ENCODE measurements at places on chromosomes 2 and 18.

DNA sequence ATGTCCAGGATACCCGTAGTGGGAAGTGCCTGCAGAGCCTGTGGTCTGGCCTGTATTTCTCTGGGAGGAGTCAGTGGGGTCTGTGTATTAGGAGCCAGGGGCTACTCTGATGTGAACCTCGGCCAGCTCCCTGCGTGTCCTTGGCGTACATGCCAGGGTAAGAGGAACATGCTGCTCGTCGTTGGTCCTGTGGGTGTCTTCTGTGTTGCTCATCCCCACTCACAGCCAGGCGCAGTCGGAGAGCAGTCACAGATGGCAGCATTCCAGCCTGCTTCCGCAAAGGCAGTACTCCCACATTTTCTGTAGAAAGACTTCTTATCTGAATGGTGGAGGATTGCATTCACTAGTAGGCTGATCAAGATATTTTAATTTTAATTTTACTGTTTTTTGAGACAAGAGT lies 84.9 kb downstream of the DGKD start:
- peak; percentile 52 for DNase-seq

GRCh38 chr2:10348891-10349290 lies 46.2 kb downstream of the HPCAL1 start:
- DNase-seq: no peak

DNA sequence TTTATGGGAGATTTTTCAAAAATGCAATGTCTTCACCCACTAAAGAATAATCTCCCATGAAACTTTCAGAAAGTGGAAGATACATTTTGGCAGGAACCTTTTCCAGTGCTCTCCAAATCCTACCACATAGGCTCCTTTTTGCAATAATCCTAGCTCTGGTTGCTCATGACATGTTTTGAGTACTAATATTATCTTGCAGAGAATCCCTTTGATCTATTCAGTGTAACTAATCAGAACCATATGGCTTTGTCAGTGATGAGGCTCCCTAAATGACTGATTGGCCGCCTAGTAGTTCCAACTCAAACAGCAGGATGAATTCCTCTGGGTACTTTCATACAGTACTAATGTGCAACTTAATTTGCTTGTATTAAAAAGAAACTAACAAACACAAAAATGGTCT lies 544.0 kb upstream of the FAM98A start:
- no peak for DNase-seq

DNA sequence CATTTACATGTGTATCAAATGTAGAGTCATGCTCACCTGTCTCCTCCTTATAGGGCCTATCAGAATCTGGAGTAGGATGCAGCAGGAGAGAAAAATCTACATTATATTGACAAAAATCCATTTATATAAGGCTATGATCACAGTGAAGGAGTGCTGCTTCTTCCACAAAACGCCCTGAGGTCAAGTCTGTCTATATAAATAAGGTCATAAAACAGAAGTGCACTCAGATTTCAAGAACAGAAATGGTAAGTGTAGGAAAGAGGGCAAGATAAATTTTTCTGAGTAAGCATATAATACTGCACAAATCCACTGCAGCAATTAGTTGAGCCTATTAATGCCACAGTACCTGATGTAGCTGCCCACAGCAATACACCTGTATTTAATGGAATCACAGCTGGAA lies 51.8 kb downstream of the COL5A2 start:
- no peak for DNase-seq

DNA sequence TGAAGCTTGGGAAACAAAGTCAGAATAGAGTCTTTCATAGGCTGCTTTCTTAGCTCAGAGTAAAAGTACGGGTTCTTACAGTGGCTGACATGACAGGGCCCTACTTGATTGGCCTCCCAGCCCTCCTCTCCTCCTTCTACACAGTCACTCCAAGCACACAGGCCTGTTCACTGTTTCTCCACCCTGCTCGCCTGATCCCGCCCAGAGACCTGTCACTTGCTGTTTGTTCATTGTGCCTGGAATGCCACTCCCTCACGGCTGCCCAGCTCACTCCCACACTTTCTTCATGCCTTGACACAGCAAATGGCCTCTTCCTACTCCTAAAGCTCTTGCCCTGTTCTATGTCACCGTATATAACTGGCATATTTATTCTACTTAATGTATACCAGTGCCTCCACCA lies 104.8 kb downstream of the MAP4K4 start:
- no peak for DNase-seq

DNA sequence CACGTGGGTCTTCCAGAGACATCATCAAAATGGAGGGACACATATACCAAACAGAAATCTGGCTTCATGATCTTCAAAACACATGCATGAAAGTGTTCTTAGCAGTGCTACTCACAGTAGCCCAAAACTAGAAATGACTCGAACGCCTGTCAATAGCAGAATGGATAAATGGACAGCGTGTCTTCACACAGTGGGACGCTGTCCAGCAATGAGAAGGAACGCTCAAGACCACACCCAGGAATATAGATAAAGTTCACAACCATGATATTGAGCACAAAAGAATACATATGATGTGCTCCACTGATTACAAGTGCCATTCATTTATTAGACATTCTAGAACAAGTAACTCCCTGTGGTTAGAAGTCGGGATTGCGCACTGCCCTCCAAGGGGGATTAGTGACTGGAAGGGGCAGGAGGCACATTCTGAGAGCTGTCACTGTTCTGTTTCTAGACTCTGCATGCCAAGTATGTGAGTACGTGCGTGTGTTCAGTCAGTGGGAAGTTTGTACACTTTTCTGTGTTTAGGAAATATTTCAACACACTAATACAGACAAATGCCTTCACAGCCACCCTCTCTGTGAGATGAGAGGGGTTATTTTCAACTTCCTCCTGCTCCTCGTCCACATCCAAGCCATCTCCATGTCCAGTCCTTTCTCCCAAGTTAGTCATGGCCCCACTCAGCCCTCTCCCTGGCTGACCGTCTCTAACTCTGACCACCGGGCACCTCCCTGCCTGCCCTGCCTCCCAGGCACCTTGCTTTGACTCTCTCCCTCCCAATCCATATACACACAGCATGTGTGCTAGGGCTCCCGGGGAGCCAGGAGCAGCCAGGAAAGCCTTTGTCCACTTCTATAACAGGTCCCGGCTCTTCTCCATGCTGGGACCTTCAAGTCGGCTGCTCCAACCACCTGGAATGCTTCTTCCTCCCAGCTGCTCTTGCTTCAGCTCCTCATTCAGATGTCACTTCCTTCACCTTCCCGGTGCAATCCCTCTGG lies 26.9 kb upstream of the TNS1 start:
- DNase-seq: no peak

- no peak for DNase-seq
Measured at GRCh38 chr2:97715951-97716694, 2.7 kb downstream of the ZAP70 start.

- no peak for DNase-seq
Measured at GRCh38 chr2:52368141-52368540, 1336.2 kb upstream of the NRXN1 start.

GRCh38 chr2:167875529-167875928 lies 371.9 kb downstream of the STK39 start:
- DNase-seq: no peak

GRCh38 chr2:239194731-239195317 lies 206.0 kb downstream of the HDAC4 start:
- no peak for DNase-seq

- DNase-seq: no peak
Measured at GRCh38 chr2:185291035-185291647, 447.5 kb upstream of the FSIP2 start.

- DNase-seq: no peak
Measured at GRCh38 chr2:239502430-239503186, 101.8 kb upstream of the HDAC4 start.

GRCh38 chr18:67199993-67200617 lies 316.4 kb downstream of the DSEL start:
- DNase-seq: peak; percentile 5

- DNase-seq: no peak
Measured at GRCh38 chr2:70981421-70981820, 3.0 kb downstream of the ANKRD53 start.

GRCh38 chr18:53191634-53192033 lies 851.6 kb downstream of the DCC start:
- DNase-seq: no peak

DNA sequence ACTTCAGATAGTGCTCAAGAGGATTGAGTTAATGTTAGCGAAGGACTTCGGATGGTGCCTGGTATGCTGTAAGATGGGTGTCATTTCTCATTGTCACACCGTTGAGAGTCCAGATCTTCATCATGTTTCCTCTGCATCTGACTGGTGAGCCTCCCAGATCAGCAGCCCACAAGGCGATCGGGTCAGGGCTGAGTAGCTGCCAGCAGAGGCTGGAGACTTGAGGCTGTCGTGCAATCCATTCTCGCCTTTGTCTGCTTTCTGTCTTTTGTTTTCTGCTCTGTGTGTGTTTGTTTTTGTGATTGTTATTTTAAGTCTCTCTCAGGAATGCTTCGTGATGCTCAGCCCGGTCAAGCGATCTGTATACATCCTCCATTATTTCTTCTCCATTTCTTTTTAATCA lies 95.8 kb downstream of the TGOLN2 start:
- DNase-seq: no peak

DNA sequence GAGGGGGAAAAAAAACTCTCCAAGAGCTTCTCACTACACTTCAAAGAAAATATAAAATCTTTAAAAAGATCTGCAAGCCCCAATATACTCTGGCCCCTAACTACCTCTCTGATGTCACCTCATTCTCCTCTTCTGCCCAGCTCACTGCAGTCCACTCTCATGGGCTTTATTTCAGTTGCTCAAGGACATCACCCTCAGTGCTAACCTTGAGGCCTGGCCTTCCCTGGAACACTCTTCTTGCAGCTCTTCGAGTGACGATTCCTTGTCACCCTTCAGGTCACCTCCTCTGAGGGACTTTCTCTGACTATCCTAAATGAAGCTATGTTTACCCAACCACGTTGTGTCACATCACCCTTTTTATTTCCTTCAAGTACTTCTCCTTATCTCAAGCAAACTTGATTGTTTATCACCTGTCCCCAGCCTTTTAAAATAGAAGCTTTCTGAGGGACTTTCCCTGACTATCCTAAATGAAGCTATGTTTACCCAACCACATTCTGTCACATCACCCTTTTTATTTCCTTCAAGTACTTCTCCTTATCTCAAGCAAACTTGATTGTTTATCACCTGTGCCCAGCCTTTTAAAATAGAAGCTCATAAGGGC lies 10.4 kb downstream of the RTTN start:
- no peak for DNase-seq

GRCh38 chr2:159635006-159635789 lies 18.9 kb upstream of the BAZ2B start:
- no peak for DNase-seq

- DNase-seq: no peak
Measured at GRCh38 chr18:77254711-77255405, 5.2 kb downstream of the GALR1 start.

DNA sequence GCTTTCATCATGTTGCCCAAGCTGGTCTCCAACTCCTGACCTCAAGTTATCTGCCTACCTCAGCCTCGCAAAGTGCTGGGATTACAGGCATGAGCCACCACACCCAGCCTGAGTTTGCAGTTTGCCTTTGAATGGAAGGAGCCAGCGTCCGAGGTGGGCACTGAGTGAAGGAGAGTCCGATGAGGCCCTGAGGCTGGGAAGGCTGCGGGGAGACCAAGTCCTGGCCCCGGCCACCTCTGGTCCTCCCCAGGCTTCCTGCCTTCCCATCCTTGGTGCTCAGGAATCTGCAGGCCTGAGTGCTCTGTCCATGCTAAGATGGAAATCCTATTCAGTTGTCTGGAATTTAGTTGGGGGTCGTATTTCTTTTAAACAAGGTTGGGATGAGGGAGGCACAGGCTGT lies 82.9 kb downstream of the SMIM21 start:
- no peak for DNase-seq

GRCh38 chr2:172087207-172087779 lies 2.0 kb downstream of the DLX1 start:
- DNase-seq: peak; percentile 4

GRCh38 chr2:146003337-146003736 lies 1483.4 kb upstream of the ZEB2 start:
- DNase-seq: no peak

DNA sequence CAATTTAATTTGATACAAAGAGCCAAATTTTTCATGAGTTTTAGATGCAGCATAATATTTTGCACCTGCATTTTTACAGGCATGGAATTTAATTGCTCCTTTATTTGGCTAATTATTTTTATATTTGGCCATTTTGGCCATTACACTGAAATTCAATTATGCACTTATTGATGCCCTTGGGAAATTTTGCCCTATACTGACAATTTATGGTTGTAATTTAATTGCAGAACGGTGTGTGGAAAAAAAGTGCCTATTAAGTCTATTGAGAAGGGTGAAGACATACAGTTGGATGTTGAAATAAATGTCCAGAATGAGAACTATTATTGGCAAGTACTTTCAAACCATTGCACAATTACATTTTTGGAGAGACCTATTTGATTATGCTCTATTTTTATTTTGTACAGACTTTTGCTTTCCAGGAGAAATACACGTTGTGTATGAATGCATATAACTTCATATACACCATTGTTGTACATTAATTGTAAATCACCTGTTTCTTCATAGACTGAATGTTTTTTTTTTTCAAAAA lies 1319.3 kb upstream of the CDH2 start:
- DNase-seq: no peak

GRCh38 chr2:20657522-20658235 lies 6.8 kb upstream of the HS1BP3 start:
- DNase-seq: no peak

DNA sequence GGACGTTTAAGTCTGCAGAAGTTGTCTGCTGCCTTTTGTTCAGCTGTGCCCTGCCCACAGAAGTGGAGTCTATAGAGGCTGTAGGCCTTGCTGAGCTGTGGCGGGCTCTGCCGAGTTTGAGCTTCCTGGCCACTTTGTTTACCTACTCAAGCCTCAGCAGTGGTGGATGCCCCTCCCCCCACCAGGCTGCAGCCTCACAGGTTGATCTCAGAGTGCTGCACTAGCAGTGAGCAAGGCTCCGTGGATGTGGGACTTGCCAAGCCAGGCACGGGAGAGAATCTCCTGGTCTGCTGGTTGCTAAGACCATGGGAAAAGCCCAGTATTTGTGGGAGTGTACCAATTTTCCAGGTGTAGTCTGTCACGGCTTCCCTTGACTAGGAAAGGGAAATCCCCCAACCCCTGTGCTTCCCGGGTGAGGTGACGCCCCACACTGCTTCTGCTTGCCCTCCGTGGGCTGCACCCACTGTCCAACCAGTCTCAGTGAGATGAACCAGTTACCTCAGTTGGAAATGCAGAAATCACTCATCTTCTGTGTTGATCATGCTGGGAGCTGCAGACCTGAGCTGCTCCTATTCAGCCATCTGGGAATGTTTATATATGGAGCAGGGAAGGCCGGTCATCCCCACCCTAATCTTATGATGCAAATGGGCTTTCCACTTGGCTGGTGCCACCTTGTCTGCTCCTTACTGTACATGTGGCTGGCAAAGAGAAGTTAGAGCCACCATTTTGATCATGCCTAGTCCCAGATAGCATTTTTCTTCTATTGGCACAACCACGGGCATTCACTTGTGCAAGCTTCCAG lies 156.9 kb upstream of the ITGA6 start:
- no peak for DNase-seq

GRCh38 chr18:3281456-3282400 lies 19.8 kb downstream of the MYL12B start:
- peak; percentile 65 for DNase-seq

DNA sequence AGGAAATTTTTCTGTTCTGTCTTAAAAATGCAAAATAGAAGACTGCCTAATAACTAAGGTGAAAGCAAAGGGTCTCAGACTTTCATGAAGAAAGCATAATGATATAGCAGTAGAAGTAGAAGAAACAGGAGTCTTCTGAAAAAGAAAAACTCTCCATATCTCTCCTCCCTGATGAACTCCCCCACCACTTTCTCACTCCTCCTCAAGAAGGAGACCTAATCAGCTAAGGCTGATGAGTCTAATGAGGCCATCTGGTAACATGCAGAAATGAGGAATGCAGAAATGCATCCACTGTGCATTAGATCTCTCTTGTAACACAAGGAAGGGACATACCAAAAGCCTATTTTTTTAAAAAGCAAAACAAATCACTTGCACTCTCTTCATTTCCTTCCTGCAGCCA lies 273.7 kb upstream of the UBE2E3 start:
- no peak for DNase-seq
